Fibroblast of skin of left quadriceps (primary cell): ENCODE measurements at places on chromosomes 2 and 18.
A peak's percentile ranks its signal among the peaks of the same experiment; 100 is the strongest.

GRCh38 chr2:28674062-28674712 is 77.4 kb upstream of the PPP1CB start:
- DNase-seq = no peak

DNA sequence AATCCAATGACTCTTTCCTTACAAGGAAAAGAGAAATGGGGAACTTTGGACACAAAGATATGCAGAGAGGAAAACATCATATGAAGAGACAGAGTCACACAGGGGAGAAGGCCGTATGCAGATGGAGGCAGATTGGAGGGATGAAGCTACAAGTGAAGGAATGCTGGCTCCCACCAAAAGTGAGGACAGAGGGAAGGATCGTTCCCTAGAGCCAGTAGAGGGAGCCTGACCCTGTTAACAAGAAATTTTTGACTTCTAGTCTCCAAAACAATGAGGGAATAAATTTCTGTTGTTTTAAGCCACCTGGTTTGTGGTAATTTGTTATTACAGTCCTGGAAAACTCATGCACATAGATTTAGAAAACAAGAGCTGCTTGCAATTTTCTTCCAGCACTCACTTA is 169.3 kb downstream of the PMAIP1 start:
- no peak for DNase-seq

DNA sequence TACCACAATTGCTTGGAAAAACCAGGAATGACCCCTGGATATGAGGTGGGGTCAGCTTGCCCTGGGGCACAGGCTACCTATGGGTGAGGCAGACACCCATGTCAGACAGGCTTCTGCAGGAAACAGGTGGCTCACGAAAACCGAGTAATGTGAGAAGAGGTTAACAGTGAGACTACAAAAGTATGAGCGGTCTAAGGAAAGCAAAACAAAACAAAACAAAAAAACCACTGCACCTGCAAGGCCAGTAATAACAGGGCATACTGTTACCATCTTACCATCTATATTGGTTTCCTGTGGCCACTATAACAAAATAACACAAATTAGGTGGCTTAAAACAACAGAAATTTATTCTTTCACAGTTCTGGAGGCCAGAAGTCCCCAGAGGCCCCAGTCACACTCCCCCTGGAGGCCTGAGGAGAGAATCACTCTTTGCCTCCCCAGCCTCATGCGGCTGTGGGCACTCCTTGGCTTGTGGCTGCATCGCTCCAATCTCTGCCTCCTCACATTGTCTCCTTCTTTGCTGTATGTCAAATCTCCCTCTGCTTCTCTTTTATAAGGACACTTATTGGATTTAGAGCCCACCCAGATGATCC is 86.6 kb upstream of the EPC2 start:
- no peak for DNase-seq

DNA sequence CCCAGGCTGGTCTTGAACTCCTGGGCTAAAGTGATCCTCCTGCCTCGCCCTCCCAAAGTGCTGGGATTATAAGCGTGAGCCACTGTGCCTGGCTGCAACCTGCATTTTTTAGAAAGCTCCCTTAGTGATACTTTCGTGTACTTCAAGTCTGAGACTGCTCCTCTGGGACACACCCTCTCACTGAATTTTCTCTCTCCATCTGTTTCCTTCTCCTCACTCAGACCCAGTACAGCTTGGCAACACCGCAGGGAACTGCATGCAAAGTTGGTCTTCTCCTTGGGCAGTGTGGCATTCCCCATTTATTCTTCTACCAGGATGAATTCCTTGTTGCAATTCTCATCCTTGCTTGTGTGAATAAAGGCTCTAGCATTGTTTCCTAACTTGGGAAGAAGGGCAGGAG is 175.9 kb downstream of the LPIN1 start:
- no peak for DNase-seq

DNA sequence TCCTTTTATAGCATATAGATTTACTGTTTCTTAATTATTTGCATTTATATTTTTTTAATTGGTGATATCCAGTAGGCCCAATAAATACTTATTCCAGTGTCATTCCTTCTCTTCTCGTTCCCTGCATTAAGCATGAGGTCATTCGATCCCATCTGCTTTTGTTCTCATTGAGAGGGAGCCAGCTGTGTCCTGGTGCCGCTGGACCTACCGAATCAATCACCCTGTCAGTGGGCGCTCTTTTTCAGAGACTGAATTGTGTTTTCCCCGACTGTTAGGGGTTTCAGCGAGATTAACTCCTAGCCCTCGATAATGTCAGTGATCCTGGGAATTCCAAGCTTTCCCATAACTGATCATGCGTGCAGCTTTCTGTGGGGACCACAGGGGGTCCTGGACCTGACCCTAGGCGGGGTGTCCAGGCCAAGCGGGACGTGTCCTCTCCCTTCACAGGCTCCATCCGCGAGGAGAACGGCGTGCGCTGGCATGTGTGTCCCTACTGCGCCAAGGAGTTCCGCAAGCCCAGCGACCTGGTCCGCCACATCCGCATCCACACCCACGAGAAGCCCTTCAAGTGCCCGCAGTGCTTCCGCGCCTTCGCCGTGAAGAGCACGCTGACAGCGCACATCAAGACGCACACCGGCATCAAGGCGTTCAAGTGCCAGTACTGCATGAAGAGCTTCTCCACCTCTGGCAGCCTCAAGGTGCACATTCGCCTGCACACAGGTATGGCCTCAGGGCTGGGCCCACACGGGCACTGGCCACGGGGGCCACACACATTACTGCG is 72.4 kb downstream of the ZNF236 start:
- DNase-seq = no peak

DNA sequence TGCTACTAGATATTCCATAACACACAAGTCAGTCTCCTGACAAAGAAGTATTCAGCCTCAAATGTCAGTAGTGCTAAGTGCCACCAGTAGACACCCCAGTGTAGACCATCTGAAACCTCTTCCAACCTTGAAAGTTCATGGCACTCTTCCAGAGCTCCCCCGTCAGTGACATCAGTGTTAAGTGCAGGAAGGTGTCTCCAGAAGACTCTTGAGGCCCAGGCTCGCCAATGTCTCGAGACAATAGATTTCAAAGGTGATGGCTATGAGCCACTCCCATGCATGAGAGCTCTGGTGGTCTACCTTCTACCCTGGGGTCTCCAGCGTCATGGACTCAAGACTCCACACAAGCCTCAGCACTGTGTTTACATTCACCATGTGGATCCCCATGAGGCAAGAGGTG is 183.8 kb downstream of the SMAD2 start:
- DNase-seq = no peak

GRCh38 chr2:164794432-164795231 is 47.0 kb downstream of the COBLL1 start:
- no peak for DNase-seq

GRCh38 chr2:241935774-241936173 is 66.2 kb downstream of the RTP5 start:
- DNase-seq = no peak

DNA sequence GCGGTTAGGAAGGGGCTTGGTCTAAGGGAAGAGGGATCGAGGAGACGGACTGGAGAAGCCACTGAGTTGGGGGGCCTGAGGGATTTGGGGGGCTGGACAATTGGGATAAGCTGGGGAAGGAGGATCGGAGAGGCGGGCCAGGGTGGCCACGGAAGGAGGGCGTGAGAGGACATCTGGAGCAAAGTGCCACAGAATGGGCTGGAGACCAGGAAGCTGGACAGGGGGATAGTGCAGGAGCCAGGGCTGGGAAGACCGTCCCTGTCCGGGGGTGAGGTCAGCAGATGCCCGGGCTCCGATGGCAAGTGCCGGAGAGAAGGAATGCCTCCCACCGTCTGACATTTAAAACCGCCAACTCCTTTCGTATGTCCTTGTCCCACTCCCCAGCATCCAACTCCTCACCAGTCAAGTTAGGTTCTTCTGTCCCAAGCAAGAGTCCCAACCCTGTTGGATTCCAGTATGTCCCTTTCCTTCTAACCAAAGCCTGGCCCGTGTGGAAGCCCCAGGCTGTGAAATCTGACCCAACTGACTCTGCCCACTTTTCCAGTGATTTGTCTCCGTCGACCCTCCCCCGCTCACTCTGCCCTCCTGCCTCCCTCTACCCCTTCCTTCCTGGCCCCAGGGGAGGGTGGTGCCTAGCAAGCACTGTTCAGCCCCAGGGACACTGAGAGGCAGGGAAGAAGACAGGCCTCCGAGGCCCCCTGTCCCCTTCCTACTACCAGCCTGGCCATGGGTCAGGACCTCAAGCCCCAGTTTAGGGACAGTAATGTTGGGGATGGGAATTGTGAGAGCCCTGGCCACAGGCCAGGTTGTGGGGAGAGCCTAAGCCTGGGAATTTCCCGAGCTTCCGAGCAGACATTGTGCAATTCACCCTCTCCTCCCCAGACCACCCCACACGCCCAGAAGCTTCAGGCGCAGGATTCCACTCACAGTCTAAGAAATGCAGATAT is 31.5 kb upstream of the TMBIM1 start:
- DNase-seq = peak; percentile 56

DNA sequence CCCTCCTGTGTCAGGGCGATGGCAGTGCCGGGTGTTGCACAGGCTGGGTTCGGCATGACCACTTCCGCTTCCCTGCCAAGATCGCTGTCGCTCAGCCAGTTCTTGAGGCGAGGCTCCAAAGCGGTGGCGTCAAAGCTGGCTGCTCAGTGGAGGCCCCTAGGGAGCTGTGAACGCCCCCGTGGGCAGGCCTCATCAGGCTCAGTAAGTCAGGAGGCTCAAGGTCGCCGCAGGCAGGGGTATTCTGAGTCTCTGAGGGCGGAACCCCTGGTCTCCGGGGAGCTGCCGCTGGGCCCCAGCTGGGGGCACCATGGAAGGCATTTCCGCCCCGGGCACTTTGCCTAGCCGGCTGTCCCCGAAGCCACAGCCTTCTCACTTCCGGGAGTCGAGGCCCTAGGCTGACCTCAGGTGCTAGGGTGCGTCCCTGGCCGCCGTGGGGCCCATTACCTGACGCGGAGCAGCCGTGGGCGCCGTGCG is 210.4 kb downstream of the SOCS6 start:
- no peak for DNase-seq

DNA sequence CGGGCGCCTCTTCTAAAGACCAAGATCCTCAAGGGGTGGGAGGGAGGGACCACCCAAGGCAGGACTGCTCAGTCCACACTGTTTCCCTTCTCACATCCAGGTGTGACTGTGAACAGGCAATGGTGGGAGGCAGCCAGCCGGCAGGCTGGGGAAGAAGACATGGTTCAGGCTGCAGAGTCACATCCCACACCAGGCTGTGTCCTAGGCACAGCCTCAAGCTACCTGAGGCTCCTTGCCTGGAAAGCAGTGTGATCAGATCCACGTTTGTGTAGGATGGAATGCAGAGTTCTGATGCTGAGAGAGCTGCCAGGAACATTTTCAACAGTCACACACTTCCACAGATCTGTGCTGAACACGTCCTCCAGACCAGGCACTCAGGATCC is 16.4 kb downstream of the SLC66A2 start:
- no peak for DNase-seq

DNA sequence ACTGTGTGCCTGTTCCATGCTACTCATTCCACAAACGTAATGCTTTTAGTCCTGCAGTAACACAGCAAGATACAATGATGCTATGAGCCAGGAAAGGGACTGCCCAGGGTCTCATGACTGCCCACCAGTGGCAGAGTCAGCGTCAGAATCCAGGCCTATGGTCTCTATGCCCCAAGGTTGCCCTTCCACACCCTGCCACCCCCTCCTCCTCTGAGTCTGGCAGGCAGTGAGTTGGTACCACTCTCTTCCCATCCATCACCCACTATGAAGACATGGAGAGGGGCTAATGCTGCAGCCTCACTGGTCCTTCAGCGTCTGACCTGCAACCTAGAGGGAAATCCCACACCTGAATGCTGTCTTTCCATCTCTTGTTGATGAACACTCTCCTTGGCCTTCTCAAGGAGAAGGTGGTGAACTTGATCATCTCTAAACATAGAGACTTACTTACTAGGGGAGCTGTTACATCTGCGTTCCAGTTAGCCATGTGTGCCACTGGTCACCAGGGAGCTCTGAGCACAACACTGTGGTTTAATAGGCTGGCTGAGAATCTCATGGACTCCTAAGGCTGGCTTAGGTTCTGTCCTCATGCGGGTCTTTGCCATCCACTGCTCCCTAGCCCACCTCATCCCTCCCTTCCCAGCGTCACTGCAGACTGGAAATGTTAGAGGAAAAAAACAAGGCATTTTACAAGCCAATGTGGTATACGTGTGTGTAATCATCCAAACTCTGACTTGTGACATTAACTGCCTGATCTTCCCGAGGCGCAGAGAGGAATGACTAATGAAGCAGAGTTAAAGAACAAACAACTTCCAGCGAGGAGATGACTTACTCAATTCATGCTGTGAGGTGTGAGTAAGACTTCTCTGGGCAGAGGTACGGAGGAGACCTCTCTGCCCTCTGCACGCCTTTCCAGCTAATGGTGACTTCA is 28.8 kb downstream of the STEAP3 start:
- peak; percentile 85 for DNase-seq

DNA sequence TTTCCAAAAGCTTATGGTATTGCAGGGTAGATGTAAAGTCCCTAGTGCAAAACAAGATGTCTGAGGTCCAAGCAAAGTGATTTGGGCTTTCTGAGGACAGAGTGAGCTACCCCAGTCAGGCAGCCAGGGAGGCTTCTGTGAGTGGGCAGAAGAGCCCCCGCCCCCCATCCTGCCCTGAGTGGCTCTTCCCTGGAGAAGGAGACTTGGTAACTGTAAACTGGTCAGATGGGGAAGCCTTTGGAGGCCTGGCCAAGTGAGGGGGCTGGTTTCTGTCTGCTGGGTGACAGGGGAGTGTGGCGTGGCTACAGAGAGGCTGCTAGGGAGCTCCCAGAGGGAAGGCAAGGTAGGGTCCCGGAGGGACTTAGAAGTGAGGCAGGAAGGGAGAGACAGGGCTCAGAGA is 181.3 kb upstream of the HAAO start:
- DNase-seq = no peak

GRCh38 chr2:74037379-74037860 is 52.7 kb downstream of the TET3 start:
- DNase-seq = peak; percentile 16

GRCh38 chr2:233699424-233700027 is 6.8 kb downstream of the UGT1A6 start:
- no peak for DNase-seq

- no peak for DNase-seq
These were observed 106.4 kb upstream of the CCDC85A start for GRCh38 chr2:56077359-56077915.

DNA sequence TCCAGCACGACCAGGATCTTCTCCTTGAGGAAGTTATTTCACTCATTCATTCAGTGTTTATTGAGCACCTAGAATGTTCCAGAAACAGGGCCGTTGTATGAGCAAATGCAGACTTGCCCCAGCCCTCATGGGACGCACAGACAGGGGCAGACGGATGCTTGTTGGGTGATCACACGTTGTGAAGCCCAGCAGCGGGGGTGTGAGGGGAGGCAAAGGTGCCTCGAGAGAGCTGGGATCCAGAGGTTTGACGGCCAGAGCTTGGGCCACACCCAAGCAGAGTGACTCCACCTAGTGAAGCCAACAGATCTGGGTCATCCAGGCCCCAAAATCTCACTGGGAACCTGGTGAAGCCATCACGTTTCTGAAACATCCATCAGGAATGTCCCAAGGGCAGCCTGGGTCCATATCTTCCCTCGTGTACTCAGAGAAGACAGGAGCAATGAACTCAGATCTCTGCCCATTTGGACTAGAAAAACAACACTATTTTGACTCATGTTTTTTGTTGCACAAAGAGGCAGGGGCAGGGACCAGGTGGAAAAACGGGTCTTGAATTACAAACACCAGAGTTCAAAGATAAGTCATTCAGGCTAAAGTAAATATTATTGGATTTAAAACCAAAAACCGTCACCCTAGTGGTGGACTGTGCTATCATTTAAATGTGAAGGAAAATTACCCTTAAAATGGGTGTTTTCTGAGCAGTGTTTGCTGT is 54.9 kb upstream of the RBM44 start:
- no peak for DNase-seq
